Cardiac fibroblast (primary cell): ENCODE measurements at places on chromosomes 12 and 14.
A peak's percentile ranks its signal among the peaks of the same experiment; 100 is the strongest.

GRCh38 chr14:91048676-91049075 is 11.8 kb downstream of the RPS6KA5 start:
- no peak for DNase-seq

DNA sequence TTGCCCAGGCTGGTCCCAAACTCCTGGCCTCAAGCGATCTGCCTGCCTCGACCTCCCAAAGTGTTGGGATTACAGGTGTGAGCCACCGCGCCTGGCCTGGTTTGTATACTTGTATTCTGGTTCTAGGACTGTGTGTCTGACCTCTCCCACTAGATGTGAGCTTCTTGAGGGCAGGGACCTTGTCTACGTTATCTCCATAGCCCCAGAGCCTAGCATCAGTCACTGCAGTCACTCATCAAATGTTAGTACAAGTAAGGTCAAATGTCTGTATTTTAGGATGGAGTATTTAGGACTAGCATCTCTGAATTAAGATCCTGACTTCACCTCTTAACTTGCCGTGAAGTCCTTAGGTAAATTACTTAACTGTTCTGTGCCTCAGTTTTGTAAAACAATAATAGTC is 2.9 kb downstream of the RILPL2 start:
- DNase-seq: no peak

DNA sequence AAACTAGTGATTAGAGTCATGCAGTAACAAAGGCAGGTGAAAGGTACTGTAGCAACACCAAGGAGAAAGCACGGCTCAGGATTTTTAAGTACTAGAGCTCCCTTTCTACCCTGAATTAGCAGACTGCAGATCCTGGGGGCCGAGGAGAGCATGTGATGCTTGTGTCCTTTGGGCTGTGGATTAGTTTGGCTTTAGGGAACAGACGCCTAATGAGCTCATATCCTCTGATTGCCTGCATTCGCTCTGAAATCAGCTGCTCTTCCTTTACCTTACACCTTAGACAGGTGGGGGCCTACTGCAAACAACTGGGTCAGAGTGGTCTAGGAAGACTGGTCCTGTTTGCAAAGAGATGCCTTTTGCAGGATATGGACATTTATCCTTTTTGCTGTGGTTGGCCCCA is 2.2 kb downstream of the PIP4K2C start:
- DNase-seq: no peak

GRCh38 chr14:95185767-95186392 is 28.6 kb upstream of the DICER1 start:
- DNase-seq: no peak

DNA sequence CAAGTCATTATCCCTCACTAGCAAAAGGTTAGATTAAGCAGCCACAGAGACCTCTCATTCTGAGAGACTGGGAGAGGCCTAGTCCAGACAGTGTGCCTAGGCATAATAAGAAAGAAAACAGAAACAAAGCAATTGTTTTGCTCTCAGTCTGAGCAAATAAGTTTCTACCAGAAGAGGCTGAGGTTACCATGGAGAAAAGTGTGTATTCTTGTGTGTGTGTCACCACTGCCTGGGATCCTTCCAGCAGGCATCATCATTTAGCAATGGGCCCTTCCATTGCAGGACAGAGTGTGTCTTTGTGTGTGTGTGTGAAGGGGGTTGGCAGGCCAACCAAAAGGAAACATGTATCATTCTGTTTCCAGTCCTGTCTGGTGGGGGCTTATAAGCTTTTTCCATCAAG is 3.7 kb downstream of the EFS start:
- peak; percentile 36 for DNase-seq

GRCh38 chr12:108666401-108666881 is 32.7 kb upstream of the SELPLG start:
- DNase-seq: peak; percentile 61

- DNase-seq: peak; percentile 21
These were observed 114.0 kb downstream of the PRMT8 start for GRCh38 chr12:3604748-3605586.

DNA sequence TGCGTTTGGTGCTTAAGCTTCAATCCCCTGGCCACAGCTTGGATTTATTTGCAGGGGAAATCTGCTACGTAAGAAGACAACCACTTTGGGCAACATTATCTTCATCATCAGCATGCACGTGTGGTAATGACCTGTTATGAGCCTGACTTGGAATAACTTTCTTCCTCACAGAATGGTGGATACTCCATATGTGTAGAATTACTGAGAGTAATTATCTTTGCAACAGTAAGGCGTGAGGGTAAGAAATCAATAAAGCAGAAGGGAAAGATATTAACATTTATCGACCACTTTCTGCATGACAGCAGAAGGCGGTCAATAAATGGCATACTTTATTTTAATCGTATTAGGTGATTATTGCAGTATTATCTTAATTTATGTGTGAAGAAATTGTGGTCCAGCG is 152.7 kb downstream of the RGS6 start:
- no peak for DNase-seq

GRCh38 chr12:120118321-120119061 is 1.9 kb upstream of the RAB35 start:
- DNase-seq: peak; percentile 65

- no peak for DNase-seq
These were observed 27.6 kb downstream of the EML5 start for GRCh38 chr14:88765130-88765529.

DNA sequence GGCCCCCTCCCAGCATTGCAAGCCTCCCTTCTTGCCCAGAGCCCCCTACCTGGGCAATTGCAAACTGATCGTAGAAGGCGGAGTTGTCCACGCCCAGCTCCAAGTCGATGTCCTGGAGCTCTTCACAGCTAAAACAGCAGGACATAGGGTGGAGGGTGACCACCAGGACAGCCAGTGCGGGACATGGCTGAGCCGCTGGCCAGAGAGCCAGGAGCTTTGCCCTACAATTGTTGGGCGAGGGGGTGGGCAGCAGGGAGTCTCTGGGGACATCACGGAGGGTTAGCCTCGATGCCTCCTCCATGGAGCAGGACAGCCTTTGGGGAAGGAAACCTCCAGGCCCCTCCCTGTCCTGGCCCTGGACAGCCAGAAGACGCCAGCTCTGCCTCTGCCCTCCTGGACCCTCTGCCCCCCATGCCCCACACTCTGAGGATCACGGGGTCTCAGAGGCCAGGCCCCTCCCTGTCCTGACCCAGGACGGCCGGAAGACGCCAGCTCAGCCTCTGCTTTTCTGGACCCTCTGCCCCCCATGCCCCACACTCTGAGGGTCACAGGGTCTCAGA is 9.4 kb downstream of the TMEM179 start:
- no peak for DNase-seq

GRCh38 chr14:74710480-74710879 is 2.4 kb downstream of the AREL1 start:
- DNase-seq: no peak

DNA sequence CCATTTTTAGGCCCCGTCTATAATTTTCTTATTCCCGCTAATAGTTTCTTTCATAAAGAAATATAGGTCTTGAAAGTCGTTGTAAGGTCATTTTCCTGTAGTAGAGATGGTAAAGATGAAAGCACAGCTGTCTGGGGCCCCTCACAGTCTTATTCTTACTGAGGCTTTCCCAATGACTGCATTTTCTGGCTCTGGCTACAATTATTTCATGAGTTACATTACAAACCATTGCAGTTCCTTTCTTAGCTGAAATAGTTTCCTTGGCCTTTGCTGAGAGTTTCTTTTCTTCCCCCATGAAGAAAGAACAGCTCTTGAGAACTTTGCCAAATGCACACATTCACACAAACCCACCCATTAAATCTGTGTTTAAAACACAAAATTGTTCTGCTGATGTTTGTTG is 113.0 kb downstream of the DYRK2 start:
- no peak for DNase-seq

DNA sequence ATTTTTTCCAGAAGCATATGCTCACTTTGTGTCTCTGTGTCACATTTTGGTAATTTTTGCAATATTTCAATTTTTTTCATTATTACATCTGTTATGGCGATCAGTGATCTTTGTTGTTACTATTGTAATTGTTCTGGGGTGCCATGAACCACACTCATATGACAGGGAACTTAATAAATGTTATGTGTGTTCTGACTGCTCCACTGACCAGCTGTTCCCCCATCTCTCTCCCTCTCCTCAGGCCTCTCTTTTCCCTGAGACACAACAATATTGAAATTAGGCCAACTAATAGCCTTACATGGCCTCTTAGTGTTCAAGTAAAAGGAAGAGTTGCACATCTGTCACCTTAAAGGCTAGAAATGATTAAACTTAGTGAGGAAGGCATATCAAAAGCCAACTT is 46.0 kb downstream of the SCN8A start:
- DNase-seq: no peak

GRCh38 chr12:43009846-43010240 is 420.3 kb upstream of the PRICKLE1 start:
- no peak for DNase-seq

DNA sequence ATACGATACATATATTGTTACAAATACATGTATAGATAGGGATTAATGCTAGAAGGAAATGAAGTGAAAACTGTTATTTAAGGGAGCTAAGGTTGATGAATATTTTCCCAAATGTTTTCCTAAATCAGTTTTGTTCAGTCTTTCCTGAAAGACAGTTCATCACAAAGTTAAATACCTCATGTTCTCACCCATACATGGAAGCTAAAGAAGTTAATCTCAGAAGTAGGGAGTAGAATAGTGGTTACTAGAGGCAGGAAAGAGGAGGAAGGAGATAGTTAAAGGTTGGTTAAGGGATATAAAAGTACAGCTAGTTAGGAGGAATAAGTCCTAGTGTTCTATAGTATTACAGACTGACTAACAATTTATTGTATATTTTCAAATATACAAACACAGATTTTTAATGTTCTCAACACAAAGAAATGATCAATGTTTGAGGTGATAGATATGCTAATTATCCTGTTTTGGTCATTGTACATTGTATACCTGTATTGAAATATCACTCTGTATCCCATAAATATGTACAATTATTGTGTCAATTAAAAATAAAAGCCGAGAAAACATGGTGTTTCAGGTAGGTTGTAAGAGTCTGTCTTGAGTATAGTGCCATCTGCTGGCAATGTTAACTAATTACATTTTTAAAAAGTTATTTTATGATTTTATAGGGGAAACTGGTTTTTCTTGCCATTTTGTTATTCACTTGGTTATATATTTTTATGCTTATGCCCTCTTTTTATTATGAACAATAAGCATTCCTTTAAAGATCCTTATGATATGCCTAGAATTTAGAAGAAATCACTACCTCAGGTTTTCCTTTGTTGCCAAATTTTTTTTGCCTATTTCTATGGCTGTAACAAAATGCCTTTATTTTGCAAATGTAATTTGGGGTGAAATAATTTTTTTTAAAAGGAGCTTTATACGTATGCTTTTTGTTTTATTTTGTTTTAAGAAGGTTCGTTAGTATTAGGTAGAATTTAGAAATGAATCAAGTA is 26.9 kb downstream of the ZDHHC17 start:
- peak; percentile 50 for DNase-seq

DNA sequence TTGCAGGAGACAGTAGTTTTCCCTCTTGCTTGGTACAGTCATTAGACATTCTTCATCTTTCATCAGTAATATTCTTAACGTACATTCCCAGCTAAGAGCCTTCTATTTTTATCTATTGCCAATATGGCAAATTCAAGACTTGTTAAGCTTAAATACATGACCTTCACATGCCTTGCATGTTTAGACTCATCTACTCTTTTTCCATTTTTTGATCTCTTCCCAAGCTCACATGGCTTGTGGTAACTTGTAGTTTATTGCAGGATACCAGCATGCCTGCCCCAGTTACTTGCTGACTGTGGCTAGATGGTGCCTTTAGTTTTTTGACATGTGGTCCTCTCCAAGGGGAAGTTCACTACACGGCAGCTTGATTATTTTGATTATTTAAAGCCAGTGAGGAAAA is 729.0 kb downstream of the SLC6A15 start:
- no peak for DNase-seq

- DNase-seq: no peak
These were observed 245.7 kb downstream of the SLC15A4 start for GRCh38 chr12:128578045-128578444.

DNA sequence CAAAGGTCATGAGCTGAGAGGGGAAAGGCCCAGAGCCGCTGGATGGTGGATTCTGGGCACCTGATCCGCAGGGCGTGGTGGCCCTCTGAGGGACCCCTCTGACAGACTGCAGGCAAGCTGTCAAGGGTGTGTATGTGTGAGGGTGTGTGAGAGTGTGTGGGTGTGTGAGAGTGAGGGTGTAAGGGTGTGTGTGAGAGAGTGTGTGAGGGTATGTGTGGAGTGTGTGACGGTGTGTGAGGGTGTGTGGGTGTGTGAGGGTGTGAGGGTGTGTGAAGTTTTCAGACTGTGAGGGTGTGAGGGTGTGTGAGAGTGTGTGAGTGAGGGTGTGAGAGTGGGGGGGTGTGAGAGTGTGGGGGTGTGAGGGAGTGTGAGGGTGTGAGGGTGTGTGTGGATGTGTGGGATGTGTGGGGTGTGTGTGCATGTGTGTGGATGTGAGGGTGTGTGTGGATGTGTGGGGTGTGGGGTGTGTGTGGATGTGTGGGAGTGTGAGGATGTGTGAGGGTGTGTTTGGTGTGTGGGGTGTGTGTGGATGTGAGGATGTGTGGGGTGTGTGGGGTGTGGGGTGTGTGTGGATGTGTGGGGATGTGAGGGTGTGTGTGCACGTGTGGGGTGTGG is 156.7 kb downstream of the TMEM121 start:
- no peak for DNase-seq

- no peak for DNase-seq
These were observed 99.2 kb downstream of the PPM1A start for GRCh38 chr14:60348211-60348610.

GRCh38 chr14:37869633-37870032 is 274.2 kb downstream of the TTC6 start:
- DNase-seq: no peak

- DNase-seq: peak; percentile 66
These were observed 7.9 kb downstream of the SETD1B start for GRCh38 chr12:121811434-121812319.

GRCh38 chr12:42486407-42486806 is 103.1 kb downstream of the PRICKLE1 start:
- no peak for DNase-seq
